Ovary (tissue), 10 donors: ENCODE measurements at places on chromosomes 11 and 22. TPM values are rescaled to one million over a fixed set of nuclear protein-coding genes. Genes with fewer than 3 reads are reported as not detected.

GRCh38 chr22:39925273-39925672 lies 24.4 kb downstream of the GRAP2 start:
- H3K4me3 ChIP-seq, result no peak overlapping the region
- no peak overlapping the region for H3K27ac ChIP-seq
- H3K27me3 ChIP-seq, result no peaks in the 10 kb centered on the region
- no peaks in the 10 kb centered on the region for H3K36me3 ChIP-seq

DNA sequence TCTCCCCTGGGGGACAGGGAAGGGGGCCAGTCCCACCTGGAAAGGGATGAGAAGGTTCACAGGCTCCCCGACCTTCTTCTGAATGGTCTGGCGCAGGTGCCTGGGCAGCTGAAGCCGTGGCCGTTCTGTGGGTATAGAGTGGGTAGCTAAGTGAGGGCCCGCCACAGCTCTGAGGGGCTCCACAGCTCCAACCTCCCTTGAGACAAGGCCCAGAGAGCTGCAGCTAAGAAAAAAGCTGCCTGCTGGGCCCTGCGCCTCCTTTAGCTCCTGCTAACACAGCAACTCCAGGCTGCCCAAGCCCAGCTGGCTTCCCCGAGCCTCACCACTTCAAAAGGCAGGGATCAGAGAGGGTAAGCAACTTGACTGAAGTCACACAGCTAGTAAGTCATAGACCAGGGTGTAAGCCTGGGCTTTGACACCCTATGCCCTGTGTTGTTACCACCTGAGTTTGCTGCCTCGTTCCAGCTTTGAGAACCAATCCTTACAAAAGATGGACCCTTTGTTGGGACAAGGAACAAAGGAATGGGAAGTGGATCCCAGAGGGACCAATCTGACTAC lies 18.5 kb downstream of the MYBPC3 start:
- H3K4me3 ChIP-seq, result no peak overlapping the region
- no peaks in the 10 kb centered on the region for H3K4me1 ChIP-seq
- H3K27ac ChIP-seq, result no peak overlapping the region
- no peak for DNase-seq
- H3K36me3 ChIP-seq, result no peaks in the 10 kb centered on the region
- no peaks in the 10 kb centered on the region for H3K27me3 ChIP-seq

- no peaks in the 10 kb centered on the region for H3K36me3 ChIP-seq
- H3K4me3 ChIP-seq, result no peak overlapping the region
- no peak overlapping the region for H3K27ac ChIP-seq
- no peaks in the 10 kb centered on the region for H3K4me1 ChIP-seq
Observed at GRCh38 chr11:121643479-121644186, 190.9 kb upstream of the SORL1-AS1 start.

Gene CTR9
- 39.8 TPM for total RNA-seq

Gene BACE1-AS
- 16.8 TPM for total RNA-seq

Gene CRYBB3
- total RNA-seq, result not detected

Gene C11orf97
- total RNA-seq, result not detected

DNA sequence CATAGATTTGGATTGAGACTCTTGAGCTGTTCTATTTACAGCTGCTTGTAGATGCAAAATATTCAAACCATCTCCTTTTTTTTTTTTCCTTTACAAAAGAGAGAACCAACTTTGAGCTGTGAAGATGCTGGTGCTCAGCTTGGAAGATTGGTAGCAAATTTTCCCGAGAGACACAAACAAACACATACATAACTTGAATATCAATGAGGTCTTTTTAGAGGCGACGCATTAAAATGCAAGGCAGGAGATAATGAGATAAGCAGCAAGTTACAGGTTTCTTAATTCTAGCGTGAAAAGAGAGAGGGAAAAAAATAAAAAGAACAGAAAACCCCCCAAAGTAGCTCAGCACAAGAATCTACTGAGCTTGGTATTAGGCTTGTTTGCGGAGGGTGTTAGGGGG lies 247.0 kb upstream of the SORL1-AS1 start:
- H3K36me3 ChIP-seq, result no peaks in the 10 kb centered on the region
- H3K4me1 ChIP-seq, result no peaks in the 10 kb centered on the region
- no peak overlapping the region for H3K4me3 ChIP-seq
- H3K27ac ChIP-seq, result no peak overlapping the region
- no peaks in the 10 kb centered on the region for H3K27me3 ChIP-seq

- H3K4me3 ChIP-seq, result no peak overlapping the region
- peaks cover 14% of the 10 kb centered on the region for H3K4me1 ChIP-seq
- no peak overlapping the region for H3K27ac ChIP-seq
- DNase-seq, result no peak
- no peaks in the 10 kb centered on the region for H3K27me3 ChIP-seq
Observed at GRCh38 chr11:76626921-76627401, 43.6 kb downstream of the LRRC32 start.

GRCh38 chr11:69497221-69497787 lies 15.8 kb downstream of the LINC01488 start:
- no peak overlapping the region for H3K4me3 ChIP-seq
- peaks cover 3% of the 10 kb centered on the region for H3K4me1 ChIP-seq
- peak; percentile 54 for DNase-seq
- H3K36me3 ChIP-seq, result no peaks in the 10 kb centered on the region
- H3K27ac ChIP-seq, result no peak overlapping the region
- no peaks in the 10 kb centered on the region for H3K27me3 ChIP-seq

DNA sequence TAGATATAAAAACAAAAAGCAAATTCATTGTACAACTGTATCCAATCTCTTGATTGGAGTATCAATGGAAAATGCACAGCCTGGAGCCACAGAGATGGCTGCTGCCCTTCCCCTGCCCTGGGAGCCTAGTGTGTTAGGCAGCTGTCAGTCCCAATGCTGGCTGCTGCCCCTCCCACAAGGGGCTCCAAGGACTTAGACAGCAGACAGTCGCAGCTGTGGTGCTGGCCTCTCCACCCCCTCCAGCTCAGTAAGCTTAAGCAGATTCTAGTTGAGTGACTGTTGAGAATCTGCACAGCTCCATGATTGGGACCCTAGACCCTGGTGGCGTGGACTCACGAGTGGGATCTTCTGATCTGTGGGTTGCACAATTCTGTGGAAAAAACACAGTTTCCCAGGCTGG lies 1511.2 kb downstream of the FAM181B start:
- no peaks in the 10 kb centered on the region for H3K4me1 ChIP-seq
- H3K27me3 ChIP-seq, result no peaks in the 10 kb centered on the region
- H3K4me3 ChIP-seq, result no peak overlapping the region
- no peak overlapping the region for H3K27ac ChIP-seq
- no peaks in the 10 kb centered on the region for H3K36me3 ChIP-seq

Gene C1QTNF4
- 16.1 TPM for total RNA-seq

DNA sequence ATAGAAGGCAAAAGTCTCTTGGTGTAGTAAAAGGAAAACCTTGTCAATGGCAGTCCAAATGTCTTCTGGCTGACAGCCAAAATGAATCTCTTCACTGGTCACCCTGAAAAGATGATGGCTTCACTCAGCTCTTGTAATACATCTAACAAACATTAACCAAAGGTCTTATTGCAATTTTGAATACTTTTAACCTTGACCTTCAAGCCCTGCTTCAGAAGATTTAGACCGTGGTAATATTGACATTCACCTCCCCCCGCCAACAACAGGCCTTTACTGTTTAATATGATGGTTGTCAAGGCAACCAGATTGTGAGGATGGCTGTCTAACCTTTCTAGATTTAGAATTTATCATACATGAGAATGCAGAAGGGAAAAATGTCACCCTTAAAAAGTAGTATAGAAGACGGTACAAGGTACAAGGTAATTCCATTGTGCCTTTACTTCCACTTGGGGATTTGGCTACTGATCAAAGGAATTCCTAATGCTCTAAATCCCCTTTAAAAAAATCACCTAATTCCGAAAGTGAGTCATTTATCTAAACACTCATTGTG lies 342.3 kb downstream of the LARGE1 start:
- no peak for DNase-seq
- H3K4me1 ChIP-seq, result peaks cover 2% of the 10 kb centered on the region
- H3K36me3 ChIP-seq, result no peaks in the 10 kb centered on the region
- H3K4me3 ChIP-seq, result no peak overlapping the region

- H3K27me3 ChIP-seq, result no peaks in the 10 kb centered on the region
- H3K27ac ChIP-seq, result peak overlapping the region; percentile 96
- H3K4me3 ChIP-seq, result peak overlapping the region; percentile 94
- DNase-seq, result peak; percentile 86
- H3K36me3 ChIP-seq, result no peaks in the 10 kb centered on the region
Observed at GRCh38 chr11:65479184-65480145, 19.4 kb upstream of the MALAT1 start.

Gene RIC3
- total RNA-seq, result 28.8 TPM

- H3K4me1 ChIP-seq, result no peaks in the 10 kb centered on the region
- H3K4me3 ChIP-seq, result no peak overlapping the region
- H3K36me3 ChIP-seq, result no peaks in the 10 kb centered on the region
- DNase-seq, result no peak
- H3K27ac ChIP-seq, result no peak overlapping the region
- H3K27me3 ChIP-seq, result no peaks in the 10 kb centered on the region
Observed at GRCh38 chr11:45518833-45519535, 146.4 kb downstream of the CHST1 start.

DNA sequence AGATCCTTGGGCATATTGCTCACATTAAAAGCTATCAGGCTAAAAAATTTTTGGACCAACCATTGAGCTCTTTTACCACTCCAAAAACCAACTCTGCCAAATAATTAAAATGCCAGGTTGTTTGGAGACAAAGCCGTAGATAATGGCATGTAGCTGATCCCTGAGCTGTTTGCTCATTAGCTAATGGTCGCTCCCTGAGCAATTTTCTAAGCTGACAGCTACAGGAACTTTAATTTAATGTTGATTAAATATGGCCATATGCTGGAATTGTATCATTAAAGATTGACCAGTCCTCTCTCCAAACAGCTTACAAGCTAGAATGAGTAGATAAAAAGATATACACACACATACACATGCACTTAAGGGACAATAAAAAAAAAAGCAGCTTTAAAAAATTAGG lies 216.2 kb upstream of the ARHGAP20 start:
- no peaks in the 10 kb centered on the region for H3K27me3 ChIP-seq
- no peak for DNase-seq
- no peaks in the 10 kb centered on the region for H3K36me3 ChIP-seq
- H3K4me1 ChIP-seq, result no peaks in the 10 kb centered on the region
- no peak overlapping the region for H3K4me3 ChIP-seq
- no peak overlapping the region for H3K27ac ChIP-seq

GRCh38 chr11:46918083-46918787 lies at the start of gene LRP4:
LRP4 (minus strand) TSS chr11:46918550; CDS start chr11:46918379, 171 bp downstream.
- peak within 1 kb of the TSS; percentile 77 for H3K4me3 ChIP-seq
- DNase-seq, result peak; percentile 59
- peak within 1 kb of the TSS; percentile 56 for H3K27ac ChIP-seq
- no peaks in the 10 kb centered on the region for H3K4me1 ChIP-seq
- no peaks in the 10 kb centered on the region for H3K27me3 ChIP-seq

Gene PRG3
- total RNA-seq, result not detected

DNA sequence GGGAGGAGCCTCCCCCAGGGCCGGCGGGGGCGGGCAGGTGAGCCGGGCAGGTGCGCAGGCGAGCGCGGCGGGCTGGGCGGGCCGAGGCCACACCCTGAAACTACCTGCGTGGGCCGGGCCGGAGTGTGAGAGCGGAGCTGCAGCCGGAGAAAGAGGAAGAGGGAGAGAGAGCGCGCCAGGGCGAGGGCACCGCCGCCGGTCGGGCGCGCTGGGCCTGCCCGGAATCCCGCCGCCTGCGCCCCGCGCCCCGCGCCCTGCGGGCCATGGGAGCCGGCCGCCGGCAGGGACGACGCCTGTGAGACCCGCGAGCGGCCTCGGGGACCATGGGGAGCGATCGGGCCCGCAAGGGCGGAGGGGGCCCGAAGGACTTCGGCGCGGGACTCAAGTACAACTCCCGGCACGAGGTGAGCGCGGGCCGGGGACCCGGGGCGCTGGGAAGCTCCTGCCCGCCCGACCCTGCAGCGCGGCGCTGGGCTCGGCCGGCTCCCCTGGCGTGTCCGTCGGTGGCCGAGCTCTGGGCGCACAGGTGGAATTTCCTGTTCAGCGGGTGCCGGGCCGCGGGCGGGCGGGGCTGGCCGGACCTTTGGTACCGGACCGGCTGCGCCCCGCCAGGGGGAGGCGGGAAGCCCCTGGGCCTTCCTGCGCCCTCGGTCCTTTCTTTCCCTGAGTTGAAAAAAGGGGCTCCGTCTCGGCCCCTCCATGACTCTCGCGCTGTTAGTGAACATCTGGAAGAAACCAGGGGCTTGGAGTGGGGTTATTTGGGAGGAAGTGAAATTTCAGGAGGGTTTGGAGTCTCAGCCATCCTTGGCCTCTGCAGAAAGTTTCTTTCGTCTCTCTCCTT lies at the start of gene ST14:
ST14 (plus strand) TSS at position 126 of the 841 bp plus-strand sequence; CDS start at position 324, 198 bp downstream.
- no peaks in the 10 kb centered on the region for H3K36me3 ChIP-seq
- H3K27ac ChIP-seq, result no peak within 1 kb of the TSS
- no peaks in the 10 kb centered on the region for H3K27me3 ChIP-seq
- no peak for DNase-seq
- peaks cover 2% of the 10 kb centered on the region for H3K4me1 ChIP-seq

Gene DDI1
- not detected for total RNA-seq

Gene GALNT18
- 4.1 TPM for total RNA-seq

- no peak for DNase-seq
- H3K36me3 ChIP-seq, result no peaks in the 10 kb centered on the region
- peaks cover 1% of the 10 kb centered on the region for H3K4me1 ChIP-seq
- H3K4me3 ChIP-seq, result no peak within 1 kb of the TSS
- no peak within 1 kb of the TSS for H3K27ac ChIP-seq
- no peaks in the 10 kb centered on the region for H3K27me3 ChIP-seq
Observed at GRCh38 chr11:1834779-1835670, at the start of gene SYT8. SYT8 (plus strand) TSS chr11:1834990; CDS start chr11:1835106, 116 bp downstream.

Gene F2
- total RNA-seq, result not detected

Gene SOX6
- 6.1 TPM for total RNA-seq

Gene CCDC188
- total RNA-seq, result 0.34 TPM

DNA sequence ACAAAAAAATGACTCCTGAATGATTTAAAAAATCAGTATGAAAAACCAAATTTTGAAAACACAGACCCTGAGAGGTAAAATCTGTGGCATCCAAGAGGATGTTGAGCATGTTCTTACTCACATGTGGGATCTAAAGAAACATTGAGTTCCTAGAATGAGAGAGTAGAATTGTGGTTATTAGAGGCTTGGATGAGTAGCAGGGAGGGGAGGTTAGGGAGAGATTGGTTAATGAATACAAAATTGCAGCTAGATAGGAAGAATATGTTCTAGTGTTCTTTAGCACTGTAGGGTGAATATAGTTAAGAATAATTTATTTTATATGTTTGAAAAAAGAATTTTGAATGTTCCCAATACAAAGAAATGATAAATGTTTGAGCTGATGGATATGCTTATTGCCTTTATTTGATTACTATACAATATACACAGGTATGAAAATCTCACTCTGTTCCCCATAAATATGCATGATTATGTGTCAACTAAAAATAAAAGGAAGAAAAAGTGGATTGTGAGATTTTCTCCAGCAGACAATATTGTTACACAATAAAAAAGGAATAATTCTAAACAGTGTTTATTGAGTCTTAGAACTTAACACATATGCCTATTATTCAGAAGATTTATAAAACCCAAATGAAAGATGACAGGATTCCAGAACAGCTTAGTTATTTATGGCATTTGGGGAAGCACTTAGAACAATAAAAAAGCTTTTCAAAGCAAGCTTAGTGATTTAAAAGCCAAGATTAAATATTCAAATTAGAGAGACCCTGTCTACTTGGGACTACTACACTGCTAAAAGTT lies 28.7 kb downstream of the MS4A2 start:
- no peak overlapping the region for H3K27ac ChIP-seq
- no peak for DNase-seq
- no peaks in the 10 kb centered on the region for H3K27me3 ChIP-seq
- no peaks in the 10 kb centered on the region for H3K36me3 ChIP-seq
- H3K4me1 ChIP-seq, result peaks cover 15% of the 10 kb centered on the region
- no peak overlapping the region for H3K4me3 ChIP-seq
